ENCODE measurements at places on chromosomes 12 and 14. TPM values are rescaled to one million over a fixed set of nuclear protein-coding genes. Genes with fewer than 3 reads are reported as not detected.

- no peak for DNase-seq
Measured at GRCh38 chr14:94027566-94028449, 1.7 kb downstream of the OTUB2 start.

- no peak for DNase-seq
Measured at GRCh38 chr12:115044073-115044472, 360.1 kb upstream of the TBX3 start.

GRCh38 chr12:92210071-92210470 lies 64.4 kb upstream of the BTG1 start:
- DNase-seq, result no peak

- no peak for DNase-seq
Measured at GRCh38 chr12:2003676-2004112, 563 bp downstream of the DCP1B start.

Gene PROX2
- not detected for total RNA-seq

Gene GLS2
- total RNA-seq, result 0.42 TPM

DNA sequence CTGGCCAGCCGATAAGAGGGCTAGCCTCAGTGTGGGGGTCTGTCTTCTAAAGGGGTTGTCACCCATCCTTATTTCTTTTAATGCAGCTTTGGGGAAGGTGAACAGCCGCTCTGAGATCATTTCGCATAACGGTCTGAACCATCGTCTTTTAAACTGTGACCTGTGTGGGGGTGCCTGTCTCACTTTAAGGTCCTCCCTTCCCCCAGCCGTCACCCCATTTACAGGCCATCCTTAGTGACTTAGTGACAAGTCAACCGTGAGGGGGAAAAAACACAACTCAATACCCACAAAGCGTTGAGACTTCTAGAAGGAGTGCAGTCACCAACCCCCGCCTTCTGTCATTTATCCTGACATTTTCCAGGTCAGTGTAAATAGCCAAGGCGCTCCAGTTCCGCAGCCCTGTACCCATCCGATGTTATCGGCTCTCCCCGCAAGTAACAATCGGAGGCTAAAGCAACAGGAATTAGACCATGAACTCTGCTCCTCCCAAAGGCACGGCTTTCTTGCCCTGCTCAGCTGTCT lies 505 bp upstream of the DENND5B start:
- peak; percentile 34 for DNase-seq

Gene FAIM2
- total RNA-seq, result 6.4 TPM

Gene EML5
- total RNA-seq, result 0.56 TPM

Gene DPF3
- 18.9 TPM for total RNA-seq

Gene TMEM119
- total RNA-seq, result 3.0 TPM

GRCh38 chr12:9331218-9331626 lies 123.0 kb upstream of the PZP start:
- peak; percentile 64 for DNase-seq

- no peak for DNase-seq
Measured at GRCh38 chr12:110575326-110575725, 7.8 kb downstream of the PPTC7 start.

Gene SFSWAP
- total RNA-seq, result 19.2 TPM

Gene HOTAIR
- not detected for total RNA-seq

Gene SMIM41
- total RNA-seq, result 0.27 TPM

DNA sequence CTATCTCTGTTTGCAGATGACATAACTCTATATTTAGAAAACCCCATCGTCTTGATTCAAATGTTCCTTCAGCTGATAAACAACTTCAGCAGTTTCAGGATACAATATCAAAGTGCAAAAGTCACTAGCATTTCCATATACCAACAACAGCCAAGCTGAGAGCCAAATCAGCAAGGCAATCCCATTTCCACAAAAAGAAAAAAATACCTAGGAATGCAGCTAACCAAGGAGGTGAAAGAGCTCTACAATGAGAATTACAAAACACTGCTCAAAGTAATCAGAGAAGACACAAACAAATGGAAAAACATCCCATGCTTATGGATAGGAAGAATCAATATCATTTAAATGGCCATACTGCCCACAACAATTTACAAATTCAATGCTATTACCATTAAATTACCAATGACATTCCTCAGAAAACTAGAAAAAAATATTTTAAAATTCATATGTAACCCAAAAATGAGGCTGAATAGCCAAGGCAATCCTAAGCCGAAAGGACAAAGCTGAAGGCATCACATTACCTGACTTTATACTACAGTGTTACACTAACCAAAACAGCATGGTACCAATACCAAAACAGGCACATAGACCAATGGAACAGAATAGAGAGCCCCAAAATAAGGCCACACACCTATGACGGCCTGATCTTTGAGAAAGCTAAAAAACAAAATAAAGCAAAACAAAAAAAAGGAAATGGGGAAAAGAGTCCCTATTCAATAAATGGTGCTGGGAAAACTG lies 901.7 kb downstream of the LRFN5 start:
- DNase-seq, result no peak

Gene NFATC4
- 30.9 TPM for total RNA-seq

Gene SOX5
- total RNA-seq, result 13.2 TPM

Gene APOLD1
- total RNA-seq, result 56.7 TPM

Gene MYH6
- 11,820 TPM for total RNA-seq

Measured in left cardiac atrium (tissue), 4 donors.